ENCODE measurements at places on chromosomes 6 and 20.

GRCh38 chr6:34717466-34717865, 20.9 kb upstream of the ILRUN start:
- no peak for DNase-seq

GRCh38 chr6:156557251-156557910, 219.8 kb upstream of the ARID1B start:
- DNase-seq: peak; percentile 27

DNA sequence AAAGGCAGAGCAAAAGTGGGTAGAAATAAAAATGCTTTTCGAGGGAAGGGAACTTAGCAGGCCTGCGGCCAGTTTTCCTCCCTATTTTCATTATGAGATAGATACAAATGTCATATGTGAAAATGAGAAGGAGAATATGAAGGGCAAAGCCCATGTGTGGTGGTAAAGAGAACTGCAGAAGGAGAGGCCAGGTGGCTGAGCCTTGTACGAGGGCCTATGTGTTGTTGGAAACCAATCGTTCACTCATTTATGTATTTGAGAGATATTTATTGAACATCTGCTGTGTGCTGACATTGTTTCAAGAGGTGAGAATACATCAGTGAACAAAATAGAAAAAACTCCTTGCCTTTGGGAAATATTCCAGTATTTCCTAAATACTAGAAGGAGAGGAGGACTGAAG, 147.7 kb downstream of the SH3BGRL2 start:
- no peak for DNase-seq

DNA sequence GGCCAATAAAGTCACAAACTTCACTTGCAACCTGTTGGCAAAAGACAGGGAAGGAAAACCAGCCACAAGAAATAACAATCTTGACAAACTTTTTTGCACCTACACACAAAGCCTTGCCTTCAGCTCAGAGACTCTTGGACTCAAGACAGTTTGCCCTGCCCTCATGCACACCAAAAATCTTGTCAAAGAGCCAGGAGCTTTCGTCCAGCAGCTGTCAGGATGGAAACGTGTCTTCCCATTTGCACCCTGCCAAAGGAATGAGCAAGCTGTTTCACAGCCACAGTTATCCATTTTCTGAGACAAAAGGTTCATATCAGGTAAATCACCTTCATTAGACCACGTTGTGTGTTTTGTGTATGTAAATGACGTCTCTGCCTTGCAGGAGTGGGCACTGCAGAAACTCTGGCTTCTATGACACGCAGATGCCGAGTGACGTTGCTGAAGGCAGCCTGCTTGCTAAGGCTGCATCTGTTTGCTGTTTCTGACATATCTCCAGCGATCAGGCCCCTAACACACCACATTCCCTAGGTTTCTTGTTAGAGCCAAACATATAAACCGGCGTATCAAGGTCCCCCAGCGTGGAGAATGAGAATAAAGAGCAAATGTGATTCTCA, 193.4 kb downstream of the SYNDIG1 start:
- no peak for DNase-seq

- no peak for DNase-seq
Observed at GRCh38 chr6:135266675-135267074, 85.6 kb downstream of the MYB start.

GRCh38 chr6:4412077-4412476, 276.7 kb upstream of the ECI2 start:
- no peak for DNase-seq

DNA sequence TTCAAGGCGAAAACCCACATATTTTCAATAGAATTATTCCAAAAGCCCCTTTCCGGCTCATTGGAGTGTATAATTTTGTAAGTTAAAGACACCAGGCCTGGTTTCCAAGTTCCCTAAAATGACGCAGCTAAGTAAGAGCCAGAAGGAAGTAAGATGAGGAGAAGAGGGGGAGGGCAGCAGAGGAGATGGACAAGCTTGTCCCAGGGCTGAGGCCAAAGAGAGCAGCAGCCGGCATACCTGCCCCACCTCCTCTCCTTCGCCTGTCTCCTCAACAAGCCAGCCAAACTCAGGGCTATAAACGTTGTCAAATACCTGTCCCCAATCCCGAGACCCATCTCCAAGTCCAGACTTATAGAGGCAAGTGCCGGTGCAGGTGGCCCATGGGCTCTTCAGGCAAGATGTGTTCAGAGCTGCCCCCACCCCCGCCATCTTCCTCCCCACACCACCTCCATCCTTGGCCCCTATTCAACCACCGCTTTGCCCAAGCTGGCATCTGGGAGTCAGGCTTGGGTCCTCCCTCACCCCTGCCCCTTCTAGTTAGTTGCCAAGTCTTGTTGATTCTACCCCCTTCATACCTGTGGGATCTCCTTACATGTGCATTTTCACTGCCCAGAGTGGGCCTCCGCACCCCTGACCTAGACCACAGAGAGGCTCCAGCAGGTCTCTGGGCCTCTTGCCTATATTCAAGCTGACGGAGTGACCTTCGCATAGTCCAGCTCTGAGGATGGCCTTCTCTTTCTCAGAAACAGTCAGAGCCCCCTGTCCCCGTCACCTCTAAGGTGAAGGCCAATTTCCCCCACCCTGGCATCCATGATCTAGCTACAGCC, 75.7 kb upstream of the SIRPA start:
- no peak for DNase-seq

GRCh38 chr20:58173930-58174707, 54.3 kb downstream of the ANKRD60 start:
- DNase-seq: no peak

DNA sequence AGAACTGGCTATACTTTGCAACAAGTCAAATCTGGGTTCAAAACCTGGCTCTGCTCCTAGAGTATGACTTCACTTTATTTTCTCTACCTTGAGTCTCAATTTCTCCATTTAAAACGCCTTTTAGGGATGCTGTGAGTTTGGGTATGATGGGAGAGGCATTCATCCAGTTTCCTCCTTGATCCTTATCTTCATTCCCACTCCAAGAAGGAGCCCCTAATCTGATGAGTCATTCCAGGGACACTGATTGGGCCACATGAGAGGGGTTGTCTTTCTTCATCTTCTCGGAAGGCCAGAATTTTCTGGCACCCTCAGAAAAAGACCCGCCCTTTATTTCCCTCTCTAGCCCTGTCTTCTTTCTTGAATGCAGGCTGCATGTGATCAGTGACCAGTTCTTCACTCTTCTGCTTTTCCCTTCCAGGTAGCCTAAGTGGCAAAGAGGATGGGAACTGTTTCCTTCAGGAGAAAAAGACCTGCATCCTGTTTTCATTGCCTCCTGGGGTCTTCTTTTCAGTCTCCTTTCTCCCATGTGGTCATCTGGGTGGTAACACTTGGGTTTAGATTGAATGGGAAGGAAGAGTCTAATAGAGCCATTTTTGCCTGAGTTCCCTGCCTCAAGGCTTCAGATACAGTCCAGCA, 32.1 kb upstream of the PNRC1 start:
- no peak for DNase-seq

DNA sequence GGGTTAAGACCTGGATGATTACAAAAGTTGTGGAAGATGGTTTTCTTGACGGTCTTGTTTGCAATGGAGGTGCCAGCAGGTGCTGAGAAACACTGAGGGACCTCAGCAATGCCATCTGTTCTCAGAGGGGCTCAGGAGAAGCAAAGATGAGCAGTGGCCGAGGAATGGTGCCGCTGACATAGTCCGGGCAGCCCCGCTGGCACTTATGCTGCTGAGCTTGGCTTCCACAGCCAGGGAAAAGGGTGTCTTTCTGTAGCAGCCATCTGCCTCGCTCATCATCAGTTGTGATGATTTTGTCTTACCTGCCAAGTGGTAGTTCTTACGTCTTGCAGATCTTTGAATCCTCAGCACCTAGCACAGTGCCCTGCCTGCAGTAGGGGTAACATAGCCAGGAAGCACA, 55.7 kb downstream of the PPP1R14C start:
- DNase-seq: no peak

- DNase-seq: no peak
Observed at GRCh38 chr6:105869835-105870440, 216.2 kb upstream of the PRDM1 start.

DNA sequence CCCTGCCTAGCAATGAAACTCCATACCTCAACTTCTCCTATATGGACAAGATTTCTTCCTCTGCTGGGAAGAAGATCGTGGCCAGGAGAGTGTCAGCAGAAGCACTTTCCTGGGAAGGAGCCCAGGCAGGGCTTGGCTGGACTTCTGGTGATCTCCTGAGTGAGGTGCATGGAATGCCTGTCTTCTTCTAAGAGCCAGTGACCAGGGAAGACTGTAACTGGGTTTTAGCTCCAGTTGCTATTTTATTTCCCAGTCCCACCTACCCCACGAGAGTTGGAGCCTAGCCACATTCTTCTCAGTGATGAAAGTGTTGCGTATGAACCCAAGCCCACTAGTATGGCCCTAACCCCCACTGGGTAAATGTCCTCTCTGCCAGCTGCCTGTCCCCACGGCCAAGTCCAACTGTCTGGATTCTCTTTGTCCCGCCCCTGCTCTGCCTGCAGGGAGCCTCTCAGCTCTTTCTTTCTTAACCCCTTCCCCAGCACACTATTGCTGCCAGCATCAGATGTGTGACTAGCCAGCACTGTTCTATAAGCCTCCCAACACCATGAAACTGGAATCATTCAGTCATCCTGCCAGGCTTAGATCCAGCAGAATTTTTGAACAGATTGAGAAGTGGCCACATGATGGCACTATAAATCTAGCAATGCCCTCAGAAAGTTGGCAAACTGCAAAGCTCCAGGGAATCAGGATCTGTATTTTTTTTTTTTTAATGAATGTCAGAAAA, 69.8 kb upstream of the FAM184A start:
- DNase-seq: no peak

DNA sequence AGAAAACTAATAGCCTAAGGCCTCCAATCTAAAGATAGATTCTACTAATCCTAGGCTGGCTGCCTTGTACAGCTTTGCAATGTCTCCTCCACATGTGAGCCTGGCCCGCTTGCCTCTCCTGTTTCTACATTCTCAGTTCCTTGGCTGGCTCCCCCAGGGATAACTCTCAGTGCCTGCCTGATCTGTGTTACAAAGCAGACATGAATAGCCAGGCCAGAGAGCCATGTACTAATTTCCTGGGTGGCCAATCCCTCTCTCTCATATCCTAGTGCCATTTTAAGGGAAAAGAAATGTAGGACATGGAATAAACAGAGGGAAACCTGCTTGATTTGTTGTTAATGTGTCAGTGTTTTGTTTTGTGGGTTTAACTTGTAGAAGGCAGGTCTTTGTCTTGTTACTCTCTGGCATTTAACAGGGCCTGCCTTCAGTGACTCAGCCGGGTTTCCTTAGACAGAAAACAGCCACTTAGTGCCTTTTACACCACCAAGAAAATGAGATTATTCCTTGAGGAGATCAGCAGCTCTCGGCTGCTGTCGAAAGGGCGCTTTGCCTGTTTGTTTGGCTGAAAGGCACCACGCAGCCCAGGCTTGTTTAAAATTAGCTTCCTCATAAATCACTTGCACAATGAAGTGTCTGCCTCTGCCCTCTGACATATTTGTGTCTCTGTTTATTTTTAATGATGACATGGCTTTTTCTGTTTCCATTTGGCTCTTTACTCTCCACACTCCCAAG, 702.7 kb downstream of the MAFB start:
- peak; percentile 57 for DNase-seq

- DNase-seq: no peak
Observed at GRCh38 chr6:135853227-135853626, 1.7 kb downstream of the PDE7B start.

GRCh38 chr20:1232286-1233111, 6.7 kb downstream of the RAD21L1 start:
- DNase-seq: no peak

Data from glutamatergic neuron (in vitro differentiated cells).